Fibroblast of skin of left quadriceps (primary cell): ENCODE measurements at places on chromosomes 16 and 17.

DNA sequence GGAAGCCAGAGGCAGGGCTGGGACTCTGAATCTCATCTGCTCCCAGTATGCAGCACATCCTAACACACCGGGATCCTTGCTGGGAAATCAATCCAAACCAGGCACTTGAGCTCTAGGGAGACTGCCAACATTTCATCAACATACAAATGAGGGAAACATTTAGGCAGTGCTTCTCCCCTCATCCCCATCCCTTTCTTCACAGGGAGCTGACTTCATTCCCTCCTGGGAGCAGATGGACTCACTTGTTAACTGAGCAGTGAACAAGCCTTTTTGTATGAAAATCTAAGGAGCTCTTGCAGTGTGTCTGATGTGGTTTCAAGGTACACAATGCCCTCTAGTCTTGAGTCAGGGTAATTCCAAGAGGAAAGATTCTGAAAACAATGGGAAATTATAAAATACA lies 96.3 kb downstream of the TMEM114 start:
- no peak for DNase-seq

- DNase-seq = no peak
Observed at GRCh38 chr17:39556423-39556822, 51.3 kb downstream of the NEUROD2 start.

DNA sequence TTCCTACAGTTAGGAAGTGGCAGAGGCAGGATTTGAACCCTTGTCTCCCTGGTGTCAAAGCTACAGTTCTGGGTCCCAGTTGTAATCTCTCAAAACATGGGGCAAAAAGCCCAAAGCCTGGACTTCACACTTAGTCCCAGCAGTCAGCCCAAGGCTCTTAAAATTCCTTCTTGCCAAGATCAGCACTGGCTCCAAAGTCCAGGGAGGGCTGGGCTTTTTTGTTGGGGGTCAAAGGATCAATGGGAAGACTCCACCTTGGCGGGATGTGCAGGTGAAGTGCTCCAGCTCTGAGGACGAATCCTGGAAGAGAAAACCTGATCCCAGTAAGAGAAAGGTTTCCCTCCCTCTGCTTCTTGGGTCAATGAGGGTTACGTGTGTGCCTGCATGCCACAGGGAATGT lies 195.5 kb downstream of the HAPSTR1 start:
- DNase-seq = no peak

- no peak for DNase-seq
Observed at GRCh38 chr17:54864636-54865356, 35.9 kb upstream of the TOM1L1 start.

DNA sequence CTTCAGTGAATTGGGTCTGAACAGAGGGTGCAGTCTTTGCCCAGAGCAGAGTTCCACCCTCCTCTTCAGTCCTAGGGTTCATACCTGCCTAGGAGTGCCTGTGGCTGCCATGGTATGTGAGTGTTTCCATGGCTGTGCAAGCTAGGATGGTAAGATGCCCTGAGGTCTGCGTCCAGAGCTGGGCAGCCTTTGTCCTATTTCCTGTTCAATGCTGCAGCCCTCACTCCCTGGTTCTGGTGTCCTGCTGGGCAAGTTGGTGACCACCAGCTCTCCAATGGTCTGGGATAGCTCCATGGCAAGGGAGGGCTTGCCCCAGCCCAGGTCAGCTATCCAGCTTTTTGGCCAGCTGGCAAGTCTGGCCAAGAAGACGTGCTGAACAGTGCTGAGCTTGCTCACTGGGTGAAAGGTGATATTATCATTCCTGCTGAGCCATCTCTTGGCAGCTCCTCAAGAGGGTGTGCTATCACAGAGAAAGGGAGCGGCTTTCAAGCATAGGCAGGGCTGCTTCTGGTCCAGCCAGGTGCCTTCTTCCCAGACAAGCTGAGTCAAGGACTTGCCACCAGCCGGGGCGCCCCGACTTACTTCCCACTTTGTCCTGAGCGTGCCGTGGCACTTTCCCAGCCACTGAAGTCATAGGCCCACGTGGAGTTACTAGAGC lies 13.0 kb upstream of the NFATC3 start:
- no peak for DNase-seq

GRCh38 chr16:89334050-89334449 lies 116.5 kb downstream of the ZNF778 start:
- DNase-seq = no peak
